C1 segment of cervical spinal cord (tissue), 14 donors: ENCODE measurements at places on chromosomes 12 and 14.
A peak's percentile ranks its signal among the peaks of the same experiment; 100 is the strongest.

GRCh38 chr14:76870166-76870565 is 44.0 kb downstream of the LRRC74A start:
- DNase-seq, result no peak

GRCh38 chr12:117377758-117378157 is 16.3 kb upstream of the NOS1 start:
- DNase-seq, result no peak

- no peak for DNase-seq
Observed at GRCh38 chr14:72824051-72824450, 69.8 kb downstream of the DPF3 start.

GRCh38 chr12:47343684-47344567 is 264.2 kb upstream of the AMIGO2 start:
- DNase-seq, result no peak

DNA sequence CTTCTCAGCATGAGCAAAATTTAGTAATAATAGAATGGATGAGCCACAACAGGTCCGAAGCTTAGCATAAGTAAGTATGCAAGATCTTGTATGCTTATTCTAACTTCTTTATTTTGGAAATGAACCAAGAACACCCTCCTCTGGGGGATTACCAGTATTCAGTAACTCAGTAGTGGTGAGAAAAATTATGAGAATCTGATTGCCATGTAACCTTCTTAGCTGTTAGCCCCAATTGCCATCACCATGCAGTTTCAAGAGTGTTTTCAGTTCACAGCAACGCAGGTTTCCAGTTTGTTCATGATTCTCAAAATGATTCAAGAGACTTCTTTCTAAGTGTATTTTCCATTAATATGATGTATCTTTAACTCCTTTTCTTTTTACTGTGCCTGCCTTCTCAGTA is 1507.6 kb upstream of the SEL1L start:
- no peak for DNase-seq

DNA sequence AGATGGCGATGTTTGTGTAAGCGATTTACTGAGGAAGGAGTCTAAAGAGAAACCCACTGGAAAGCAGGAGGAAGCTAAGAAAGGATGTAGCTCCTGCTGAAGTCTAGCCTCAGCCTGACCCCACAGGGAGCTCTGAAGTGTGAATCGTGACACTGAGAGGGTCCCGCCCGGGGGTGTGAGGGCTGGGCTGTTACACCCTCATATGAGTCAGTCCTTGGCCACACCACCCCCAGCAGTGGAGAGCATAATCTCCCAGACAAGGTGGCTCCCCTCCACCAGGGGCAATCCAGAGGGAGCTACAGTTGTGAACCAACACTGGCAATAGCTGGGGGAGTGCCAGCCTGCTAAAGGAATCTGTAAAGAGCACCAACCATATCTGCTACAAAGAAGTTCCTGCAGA is 31.5 kb downstream of the SVOP start:
- no peak for DNase-seq

DNA sequence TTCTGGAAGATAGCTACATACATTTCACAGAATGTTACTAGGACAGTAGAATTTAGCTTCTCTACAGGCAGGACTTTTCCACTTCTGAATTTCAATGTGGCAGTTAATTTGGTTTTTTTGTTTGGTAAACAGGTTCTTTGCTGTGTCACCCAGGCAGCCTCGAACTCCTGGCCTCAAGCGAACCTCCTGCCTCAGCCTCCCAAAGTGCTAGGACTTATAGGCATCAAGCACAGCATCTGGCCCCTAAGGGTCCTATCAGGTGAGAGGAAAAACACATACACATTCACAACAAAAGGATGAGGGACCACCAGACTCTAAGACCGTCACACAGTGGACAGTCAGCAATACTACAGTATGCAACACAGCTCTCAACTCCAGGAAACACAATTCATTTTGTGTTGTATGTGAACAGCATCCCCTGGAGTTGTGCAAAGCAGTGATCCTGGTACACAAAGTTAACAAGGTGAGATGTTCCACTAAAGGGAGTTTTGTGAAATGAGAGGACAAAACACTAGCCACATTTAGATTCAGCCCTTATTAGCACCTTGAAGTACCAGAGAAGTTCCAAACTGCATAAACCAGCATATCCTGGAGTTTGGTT is 6.9 kb downstream of the ATP2B1 start:
- no peak for DNase-seq

DNA sequence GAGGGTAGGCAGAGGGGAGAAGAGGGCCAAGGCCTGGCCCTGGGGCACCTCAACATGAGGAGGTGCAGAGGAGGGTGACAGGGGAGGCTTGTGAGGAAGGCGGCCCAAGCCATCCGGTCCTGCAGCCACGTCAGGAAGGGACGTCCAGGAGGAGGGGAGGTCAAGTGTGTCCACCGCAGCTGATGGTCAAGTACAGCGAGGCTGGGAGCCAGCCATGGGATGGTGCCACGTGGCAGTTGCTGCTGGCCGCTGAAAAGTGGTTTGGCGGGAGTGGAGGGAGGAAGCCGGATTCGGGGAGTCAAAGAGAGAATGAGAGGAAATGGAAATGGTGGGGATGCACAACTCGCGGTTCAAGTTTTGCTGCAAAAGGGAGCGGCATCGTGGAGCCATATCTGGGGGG is 41.2 kb downstream of the PRIMA1 start:
- peak; percentile 35 for DNase-seq
